Cortex of kidney (tissue), 1 donor: ENCODE measurements at places on chromosomes 7 and 10.

GRCh38 chr7:24783698-24784097 lies 26.4 kb upstream of the GSDME start:
- DNase-seq = no peak

- DNase-seq = no peak
These were observed 3.0 kb downstream of the DOCK1 start for GRCh38 chr10:126908225-126908624.

- no peak for DNase-seq
These were observed 134.5 kb downstream of the ST7 start for GRCh38 chr7:117087639-117088396.

- no peak for DNase-seq
These were observed 44.3 kb downstream of the AHR start for GRCh38 chr7:17342756-17343155.

GRCh38 chr7:92608380-92609322 lies 18.5 kb upstream of the FAM133B start:
- no peak for DNase-seq

- DNase-seq = no peak
These were observed 2.1 kb upstream of the SAMD9L start for GRCh38 chr7:93150200-93150835.

- DNase-seq = no peak
These were observed 148.0 kb downstream of the BICC1 start for GRCh38 chr10:58660575-58661255.

- DNase-seq = no peak
These were observed 180.5 kb downstream of the NRP1 start for GRCh38 chr10:33153968-33154327.

DNA sequence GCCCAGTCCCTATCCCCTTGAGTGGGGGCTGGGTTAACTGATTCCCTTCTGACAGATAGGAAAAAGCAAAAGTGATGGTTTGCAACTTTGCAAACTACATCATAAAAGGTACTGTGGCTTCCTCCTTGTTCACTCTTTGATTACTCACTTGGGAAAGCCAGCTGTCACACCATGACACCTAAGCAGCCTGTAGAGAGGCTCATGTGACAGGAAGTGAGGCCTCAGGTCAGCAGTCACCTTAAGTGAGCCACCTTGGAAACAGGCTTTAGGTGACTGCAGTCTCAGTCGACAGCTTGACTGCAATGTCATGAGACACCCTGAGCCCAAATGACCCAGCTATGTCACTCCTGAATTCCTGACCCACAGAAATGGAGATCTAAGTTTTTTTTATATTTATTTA lies 4.3 kb upstream of the CHCHD2 start:
- no peak for DNase-seq

DNA sequence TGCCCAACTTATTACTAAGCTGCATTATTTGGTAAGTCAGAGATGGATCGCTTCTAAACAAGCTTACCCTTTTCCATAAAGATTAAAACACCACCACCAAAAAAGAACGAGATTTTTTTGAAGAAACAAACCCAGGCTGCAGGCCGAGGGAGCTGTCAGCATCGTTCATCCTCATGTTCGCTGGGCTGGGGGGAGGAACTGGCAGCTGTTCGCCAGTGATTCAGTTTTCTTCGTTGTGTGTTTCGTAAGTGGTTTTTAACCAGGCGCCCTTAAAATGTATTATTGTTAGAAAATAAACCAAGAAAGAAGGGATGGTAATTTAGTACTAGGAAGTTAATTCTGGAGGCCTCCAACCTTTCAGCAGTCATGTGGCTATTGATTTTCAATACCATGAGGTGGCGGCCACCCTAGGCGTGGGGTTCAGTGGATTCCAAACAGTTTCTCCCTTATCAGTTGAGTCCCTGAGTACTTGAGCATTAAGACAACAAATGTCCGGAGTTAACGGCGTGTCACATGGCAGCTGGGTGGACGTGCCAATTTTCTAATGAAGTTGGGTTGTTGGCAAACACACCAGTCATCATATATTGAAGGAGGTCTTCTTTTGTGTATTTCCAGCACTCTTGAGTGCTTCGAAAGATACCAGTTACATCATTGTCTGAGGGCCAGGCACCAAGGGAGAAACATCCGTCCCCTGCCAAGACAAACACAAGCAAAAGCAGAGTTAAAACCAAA lies 173.2 kb downstream of the EBF3 start:
- no peak for DNase-seq
